ENCODE measurements at places on chromosomes 11 and 22.

- DNase-seq, result no peak
Measured at GRCh38 chr11:295351-296170, 3.8 kb downstream of the IFITM5 start.

- peak; percentile 40 for DNase-seq
Measured at GRCh38 chr22:39514373-39514973, 5.9 kb upstream of the ATF4 start.

GRCh38 chr11:63680834-63681320 is 423 bp upstream of the RTN3 start:
- DNase-seq, result no peak

- DNase-seq, result no peak
Measured at GRCh38 chr11:77819921-77820564, 479 bp downstream of the RSF1 start.

GRCh38 chr11:32963721-32964120 is 52.0 kb upstream of the DEPDC7 start:
- DNase-seq, result no peak

DNA sequence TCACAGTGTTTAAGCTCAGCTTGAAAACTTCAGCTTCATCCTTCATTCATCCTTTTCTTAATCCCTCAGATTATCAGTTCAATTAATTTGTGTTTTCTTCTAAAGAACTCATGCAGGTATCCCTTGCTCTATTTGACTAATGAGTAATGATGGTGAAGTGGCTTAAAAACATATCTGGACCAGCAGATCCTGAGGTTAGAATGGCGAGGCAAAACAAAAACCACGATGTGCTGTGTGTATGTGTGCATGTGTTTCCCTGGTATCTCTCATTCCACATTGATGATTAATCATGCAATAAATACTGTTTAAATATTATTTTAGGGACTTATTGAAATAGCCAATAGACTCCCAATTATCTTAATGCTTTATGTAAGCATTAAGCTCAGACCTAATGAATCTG is 437.0 kb downstream of the DYNC2H1 start:
- DNase-seq, result peak; percentile 60

GRCh38 chr11:65919573-65920371 is 546 bp downstream of the DRAP1 start:
- no peak for DNase-seq

GRCh38 chr11:102111787-102112508 is 1.7 kb downstream of the YAP1 start:
- DNase-seq, result peak; percentile 83

DNA sequence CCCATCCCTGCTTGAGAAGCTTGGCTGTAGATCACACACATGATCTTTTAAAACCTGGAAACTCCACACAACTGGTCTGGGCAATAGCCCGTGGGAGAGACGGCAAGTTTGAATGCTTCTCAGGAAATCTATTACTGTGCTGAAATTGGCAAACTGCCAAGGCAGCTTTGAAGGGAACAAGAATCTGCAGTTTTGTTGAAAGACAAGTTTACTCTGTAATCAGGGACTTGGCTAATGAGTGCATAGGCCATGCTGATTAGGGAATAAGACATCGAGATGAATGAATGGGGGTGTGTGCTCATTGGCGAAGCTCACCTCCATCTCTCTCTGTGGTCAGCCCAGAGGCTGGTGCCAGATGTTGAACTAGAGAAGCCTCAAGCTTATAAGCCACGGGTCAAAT is 218.8 kb downstream of the HIPK3 start:
- DNase-seq, result peak; percentile 67

DNA sequence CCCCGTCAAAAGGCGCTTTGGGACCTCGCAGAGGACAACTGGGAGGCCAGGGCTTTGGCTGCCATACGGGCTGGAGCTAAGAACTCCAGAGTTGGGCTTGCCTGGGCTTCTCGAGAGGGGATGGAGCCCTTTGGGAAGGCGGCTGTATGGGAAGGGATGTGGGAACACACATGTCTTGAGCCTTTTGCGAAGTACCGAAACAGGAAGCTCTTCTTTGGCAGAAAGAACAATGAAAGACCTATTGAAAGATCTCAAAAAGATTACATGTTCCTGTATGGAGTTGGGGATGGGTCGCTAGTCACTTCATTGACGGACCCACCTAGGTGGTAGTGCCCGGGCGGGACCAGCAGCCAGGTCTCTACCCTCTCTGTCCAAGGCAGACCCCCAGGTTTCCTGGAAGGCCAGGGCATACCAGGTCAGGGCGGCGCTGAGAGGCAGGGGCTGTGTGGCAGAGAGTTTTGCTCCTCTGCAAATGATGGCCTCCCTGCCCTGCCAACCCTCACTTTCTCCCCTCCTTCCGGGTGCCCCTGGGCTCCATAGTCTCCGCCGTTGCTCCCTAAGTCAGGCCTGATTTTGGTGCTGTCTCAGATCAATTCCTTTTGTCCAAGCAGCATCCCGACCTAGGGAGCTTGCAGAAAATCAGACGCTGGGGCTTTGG is 1.0 kb downstream of the ST14 start:
- DNase-seq, result no peak

DNA sequence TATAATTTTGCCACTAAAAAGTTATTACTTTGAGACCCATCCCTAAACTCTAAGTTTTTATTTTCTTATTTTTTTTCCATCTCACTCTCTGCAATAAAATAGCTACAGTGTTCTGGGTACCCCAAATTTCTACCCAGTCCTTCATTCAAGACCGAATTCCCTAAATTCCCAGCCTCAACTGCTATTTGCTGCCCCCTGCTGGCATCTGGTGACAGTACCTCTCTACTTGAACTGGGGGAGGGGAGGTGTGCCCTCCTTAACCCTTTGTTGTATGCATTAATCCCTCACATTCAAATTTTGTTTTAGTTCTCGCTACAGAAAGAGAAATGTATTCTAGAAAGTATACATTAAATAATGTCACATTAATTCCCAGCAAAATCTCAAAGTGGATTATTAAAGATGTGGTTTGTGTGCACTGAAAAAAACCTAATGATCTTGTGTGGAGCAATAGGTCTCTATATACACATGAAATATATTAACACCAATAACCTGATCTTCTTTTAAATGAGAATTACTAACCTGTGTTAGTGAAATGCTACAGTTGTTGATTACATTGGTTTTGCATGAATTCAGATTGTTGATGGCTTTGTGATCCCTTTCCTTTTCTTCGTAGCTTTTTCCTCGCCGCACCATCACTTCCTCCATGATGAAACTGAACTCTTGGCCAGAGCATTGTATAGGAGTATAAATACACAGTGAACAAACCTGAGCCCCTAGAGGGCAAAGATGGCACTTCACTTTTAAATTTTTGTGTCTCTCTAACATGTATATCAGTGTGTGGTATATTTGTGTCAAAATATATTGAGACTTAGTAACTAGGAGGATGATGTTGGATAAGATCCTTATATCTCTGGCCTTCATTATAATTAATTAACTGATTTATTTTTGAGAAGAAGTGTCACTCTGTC is 590.0 kb downstream of the METTL15 start:
- peak; percentile 46 for DNase-seq

- DNase-seq, result no peak
Measured at GRCh38 chr11:94546162-94546470, 2.4 kb downstream of the FUT4 start.

DNA sequence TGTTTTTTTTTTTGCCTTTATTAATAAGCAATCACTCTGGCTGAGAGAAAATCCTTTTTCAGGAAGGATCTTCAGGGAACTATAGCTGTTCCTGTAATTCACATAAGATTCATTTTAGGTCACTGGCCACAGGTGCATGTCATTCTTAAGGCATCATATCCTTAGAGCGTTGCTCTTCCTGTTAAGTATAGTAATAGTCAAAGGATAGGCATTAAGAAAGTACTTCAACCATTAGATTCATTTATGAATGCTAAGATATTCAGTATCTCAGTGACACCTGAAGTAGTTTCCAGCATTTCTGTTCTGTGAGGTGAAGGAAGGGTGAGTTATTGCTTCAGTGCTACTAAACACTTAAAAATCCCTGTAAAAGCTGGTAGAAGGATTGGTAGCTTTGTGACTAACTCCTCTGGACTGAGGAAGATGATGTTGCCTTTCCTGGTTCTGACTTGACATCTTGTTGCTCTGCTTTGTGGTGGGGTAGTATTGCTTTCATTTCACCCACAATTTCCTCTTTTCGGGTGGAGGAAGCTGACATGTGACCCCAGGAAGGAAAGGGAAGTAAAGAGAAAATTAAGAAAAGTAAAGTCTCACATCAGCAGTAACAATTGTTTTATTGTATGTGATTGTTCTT is 34.7 kb downstream of the RNF169 start:
- peak; percentile 70 for DNase-seq
